Activated effector memory CD4-positive, alpha-beta T cell treated with anti-CD3 and anti-CD28 coated beads, Interleukin-2, amount 50 U/mL, for 16 hours (primary cell): ENCODE measurements at places on chromosomes 7 and 10.

DNA sequence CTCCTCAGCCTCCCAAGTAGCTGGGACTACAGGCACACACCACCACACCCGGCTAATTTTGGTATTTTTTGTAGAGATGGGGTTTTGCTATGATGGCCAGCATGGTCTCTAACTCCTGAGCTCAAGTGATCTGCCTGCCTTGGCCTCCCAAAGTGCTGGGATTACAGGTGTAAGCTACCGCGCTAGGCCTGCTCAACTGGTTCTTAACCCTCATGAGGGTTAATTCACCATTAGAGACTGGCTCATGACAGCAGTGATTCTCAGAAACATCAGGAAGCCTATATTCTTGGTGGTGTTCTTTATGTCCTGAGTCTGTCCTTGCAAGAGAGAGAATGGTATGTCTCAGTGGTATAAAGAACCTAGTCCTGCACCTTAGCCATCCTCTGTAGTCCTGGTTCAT, 10.4 kb upstream of the NT5C2 start:
- DNase-seq = no peak

DNA sequence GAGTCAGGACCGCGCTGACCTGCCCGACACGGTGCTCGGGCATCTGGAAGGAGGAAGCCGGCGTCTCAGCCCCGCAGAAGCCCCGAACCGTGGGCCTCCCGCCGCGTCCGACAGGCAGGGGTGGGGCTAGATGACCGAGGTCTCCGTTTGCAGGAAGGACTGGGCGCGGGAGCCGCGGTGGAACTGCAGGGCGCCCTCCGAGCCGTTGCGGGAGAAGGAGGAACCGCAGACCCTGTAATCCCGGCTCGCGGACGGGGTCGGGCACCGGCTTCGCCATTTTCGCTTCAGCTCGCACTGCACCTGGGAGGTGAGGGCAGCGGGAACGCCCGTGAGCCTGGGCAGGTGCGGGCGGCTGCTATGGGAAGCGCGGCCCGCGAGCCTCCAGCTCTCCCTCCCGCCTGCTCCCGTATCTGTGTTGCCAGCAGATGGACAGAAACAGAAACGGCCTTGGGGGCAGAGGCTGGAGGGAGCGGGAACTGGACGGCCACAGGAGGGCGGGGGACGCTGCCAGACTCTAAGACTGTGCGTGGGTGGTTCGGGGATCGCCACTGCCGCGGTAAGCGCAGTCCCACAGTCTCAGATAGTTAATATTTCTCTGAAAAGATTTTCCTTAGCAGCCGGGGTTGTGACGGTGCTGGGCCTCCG, 114.1 kb downstream of the VIPR2 start:
- no peak for DNase-seq

DNA sequence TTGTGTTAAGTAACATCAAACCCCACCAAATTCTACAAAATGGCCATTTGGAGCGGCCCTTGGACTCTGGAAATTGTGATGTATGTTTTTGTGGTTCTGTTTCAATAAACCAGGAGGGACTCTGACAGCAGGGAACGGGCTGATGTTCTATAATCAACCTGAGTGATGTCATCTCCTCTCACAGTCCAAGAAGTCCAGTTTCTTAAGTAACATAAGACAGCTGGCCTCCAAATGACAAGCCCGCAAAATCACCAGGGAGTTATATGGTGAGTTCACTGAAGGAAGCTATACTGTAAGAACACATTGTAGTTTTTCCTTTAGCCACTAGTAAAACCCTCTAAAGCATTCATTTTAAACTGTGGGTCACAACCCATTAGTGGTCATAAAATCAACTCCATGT, 34.0 kb downstream of the GOT1 start:
- DNase-seq = no peak

DNA sequence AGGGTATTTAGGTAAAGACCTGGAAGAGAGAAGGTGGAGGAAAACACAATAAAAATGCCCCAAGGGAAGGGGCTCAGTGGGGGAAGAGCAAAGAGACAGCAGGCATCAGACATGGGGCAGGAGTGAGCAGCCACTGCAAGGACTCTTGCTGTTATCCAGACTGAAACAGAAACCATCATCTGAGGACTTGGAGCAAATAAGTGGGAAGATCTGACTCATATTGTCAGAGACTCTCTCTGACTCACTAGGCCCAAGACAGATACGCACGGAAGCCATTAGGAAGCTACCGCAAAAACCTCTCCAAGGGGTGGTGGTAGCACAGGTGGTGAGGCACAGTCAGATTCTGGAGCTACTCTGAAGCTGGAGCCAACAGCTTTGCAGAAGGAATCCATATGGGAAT, 110.7 kb downstream of the RNF32 start:
- peak; percentile 77 for DNase-seq

DNA sequence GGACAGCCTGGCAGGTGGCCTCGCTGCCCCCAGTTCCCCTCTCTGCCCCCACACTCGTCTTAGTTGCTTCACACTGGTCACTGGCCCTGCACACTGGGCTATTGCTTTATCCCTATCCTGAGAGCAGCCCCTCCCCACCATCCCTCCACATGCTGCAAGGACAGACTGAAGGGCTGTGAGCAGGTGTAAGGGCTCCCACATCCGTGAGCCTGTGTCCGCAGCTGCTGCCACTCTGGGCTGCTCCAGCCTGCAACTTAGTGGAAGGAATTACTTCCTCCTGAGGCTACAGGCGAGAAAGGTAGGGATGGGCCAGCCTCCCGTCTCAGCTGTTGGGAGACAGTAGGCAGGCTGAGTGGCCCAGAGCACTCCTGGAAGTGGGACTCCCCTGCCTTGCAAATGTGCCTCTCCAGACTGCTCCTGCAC, 3.8 kb downstream of the RARRES2 start:
- no peak for DNase-seq

DNA sequence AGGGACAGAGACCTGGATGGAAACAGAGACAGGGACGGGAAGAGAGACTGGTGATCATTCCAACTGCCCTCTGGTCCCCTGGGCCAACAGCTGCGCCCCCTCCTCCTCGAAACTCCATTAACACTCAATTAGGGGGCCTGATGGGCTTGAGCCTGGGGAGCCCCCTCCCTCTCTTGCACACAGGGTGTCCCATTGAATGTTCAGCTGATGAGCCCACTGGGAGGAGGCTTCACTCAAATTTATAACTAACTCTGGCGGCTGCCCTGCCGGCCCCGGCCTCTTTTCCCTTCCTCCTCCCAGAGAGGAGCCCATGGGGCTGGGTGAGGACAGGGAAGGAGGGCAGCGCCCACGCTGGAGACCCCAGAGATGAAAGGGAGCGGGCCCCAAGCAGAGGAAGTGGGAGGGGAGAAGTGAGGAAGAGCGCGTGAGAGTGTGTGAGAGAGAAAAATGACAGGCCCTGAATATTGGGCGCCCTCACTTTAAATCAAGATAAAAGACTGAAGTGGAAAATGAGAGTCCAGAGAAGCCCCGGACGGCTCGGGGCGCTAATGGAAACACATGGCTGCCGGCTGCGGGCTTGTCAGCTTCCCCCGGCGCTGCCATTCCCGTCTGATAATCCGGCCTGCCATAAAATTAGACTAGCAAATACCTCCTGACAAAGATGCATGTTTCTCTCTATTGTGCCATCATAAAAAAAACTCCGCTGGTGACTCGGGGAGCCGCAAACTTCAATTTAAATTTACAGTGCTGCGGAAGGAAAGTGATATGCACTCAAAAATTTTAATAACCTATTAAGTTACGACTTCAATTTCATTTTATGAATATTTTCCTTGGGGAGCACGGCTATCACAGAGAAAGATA, 58.0 kb upstream of the PAX2 start:
- DNase-seq = no peak

GRCh38 chr10:7090529-7090928, 320.3 kb downstream of the SFMBT2 start:
- no peak for DNase-seq

- no peak for DNase-seq
These were observed 95.3 kb downstream of the KAT6B start for GRCh38 chr10:74921744-74922143.

DNA sequence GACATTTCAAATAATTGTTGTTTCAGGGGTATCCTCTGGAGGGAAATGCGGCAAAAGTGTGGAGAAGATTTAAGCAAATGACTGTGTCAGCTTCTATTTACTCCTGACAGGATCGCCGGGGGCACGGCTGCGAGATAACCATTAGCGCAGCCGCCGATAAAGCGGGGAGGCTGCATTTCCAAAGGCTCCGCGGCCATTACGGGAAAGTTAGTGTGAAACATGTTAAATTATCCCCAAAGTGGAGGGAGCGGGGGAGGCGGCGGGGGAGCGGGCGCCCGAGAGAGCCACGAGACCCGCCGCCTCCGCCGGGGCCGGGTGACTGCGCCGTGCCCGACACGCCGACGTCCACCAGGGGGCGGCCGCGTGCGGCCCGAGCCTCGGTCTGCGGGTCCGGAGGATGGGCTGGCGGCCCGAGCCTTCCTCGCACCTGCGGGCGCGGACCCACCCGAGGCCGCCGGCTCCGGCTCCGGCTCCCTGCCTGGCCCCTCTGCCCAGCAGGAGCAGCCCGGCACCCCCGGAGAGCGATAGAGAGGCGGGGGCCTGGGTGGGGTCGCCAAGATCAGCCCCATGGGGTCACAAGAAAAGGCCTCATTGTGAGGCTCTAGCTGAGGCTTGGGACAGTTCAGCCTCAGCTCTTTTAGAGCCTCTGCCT, 74.4 kb upstream of the PAX2 start:
- DNase-seq = peak; percentile 88

GRCh38 chr10:48695636-48696534, 11.2 kb downstream of the WDFY4 start:
- no peak for DNase-seq

DNA sequence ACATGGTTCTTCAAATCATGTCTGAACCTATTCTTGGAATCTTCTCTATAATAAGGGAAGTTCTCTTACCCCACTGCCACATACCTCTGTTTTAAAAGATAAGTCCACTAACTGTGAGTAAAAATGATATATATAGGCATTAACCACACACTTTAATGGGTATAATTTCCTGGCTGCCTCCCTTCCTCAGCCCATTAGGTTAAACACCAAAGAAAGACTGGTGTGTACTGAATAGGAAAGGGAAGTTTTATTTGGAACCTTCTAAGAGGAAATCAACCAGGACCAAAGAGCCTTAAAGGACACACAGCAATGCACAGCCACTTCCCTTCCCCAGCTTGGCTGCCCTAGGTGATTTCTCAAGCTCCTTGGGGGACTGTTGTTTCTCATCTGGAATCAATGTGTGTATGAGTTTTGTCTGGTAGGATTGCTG, 5.0 kb upstream of the WBP1L start:
- DNase-seq = no peak

DNA sequence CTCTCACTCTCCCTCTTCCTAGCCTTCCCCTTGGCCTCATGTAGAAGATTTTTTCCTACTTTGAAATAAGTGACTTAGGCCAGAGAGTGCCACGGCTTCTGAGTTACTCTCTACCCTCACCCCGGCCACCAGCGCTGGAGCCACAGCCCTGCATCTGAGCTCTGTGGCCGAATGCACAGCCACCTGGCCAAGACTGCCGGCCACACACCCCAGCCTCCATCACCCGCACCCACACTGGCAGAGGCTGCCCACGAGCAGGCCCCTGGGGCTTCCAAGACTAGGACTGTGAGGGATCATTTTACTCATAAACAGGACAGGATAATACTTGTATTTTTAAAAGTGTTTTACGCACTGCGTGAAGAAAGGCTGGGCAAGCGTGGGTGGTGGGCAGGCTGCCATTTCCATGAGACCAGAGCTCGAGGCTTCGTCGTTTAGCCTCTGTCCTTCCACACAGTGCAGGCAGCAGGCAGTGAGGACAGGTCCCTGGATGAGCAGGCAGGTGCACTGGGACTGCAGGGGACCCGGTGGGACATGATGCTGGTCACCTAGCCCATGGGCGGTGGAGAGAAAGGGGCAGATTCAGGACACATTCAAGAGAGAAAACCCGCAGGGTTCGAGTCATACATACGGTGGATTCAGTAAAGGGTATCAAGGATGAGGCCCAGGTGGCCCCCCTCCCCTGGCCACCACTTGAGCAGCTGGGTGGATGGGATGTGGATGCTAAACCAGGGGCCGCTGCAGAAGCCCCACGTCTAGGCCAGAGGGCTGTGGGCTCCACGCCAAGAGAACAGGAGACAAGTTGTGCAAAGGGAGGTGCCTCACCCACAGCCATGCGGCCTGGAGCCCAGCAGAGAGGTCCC, 35.5 kb upstream of the RNF32 start:
- DNase-seq = no peak

DNA sequence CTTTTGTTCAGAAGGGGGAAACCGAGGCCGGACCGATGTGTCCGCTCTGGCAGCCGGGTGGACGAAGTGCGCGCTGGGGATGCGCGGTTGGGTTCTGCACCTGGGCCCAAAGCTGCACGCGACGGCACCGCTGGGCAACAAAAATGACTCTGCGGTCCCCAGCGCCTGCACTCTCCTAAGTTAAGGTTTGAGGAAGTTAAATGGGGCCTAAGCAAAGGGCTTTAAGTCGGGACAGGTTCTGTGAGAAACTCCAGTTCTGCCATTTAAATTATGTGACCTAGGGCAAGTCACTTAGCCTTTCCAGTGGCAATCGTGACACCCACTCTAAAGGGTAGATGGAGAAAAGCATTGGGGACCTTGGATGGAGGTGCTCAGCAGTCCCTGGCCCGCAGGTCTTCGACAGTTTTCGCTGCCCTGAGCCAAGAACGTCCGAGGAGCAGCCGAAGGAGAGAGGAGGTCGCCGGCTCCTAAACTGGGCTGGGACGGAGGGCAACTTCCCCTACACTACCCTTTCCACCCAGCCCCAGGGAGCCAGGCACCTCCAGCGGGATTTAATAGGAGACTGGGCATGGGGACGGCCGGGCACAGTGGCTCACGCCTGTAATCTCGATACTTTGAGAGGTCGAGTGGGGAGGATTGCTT, 534 bp upstream of the ACBD5 start:
- no peak for DNase-seq

DNA sequence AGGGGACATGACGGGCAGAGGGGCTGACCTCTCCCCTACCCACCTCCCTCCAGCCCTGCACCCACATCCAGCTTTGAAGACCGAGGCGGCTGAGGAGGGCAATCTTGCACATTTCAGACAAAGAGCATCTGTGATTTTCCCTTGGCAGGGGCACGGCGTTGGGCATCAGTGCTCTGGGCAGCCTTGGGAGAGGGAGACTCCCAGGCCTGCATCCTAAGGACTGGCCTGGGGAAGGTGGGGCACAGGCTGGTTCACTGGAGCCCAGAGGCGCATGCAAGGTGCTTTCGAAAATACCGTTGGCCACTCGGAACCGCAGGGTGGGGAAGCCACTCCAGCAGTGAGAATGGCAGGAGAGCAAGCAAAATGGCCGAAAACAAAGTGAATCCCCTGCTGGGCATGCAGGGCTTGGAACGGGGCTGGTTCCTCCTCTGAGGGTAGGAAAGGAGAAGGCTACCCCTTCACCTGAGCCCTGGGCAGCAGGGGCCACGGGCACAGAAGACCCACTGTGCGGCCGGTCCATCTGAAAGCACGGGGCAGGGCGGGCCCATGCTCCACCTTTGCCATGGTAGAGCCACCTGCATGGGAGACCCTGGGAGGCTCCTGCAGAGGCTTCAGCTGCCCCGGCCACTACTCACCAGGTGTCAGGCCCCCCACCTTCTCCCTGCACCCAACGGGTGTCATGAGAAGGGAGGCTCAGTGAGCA, 49.8 kb downstream of the EBF3 start:
- peak; percentile 55 for DNase-seq
